ENCODE measurements at places on chromosomes 1 and 21.

DNA sequence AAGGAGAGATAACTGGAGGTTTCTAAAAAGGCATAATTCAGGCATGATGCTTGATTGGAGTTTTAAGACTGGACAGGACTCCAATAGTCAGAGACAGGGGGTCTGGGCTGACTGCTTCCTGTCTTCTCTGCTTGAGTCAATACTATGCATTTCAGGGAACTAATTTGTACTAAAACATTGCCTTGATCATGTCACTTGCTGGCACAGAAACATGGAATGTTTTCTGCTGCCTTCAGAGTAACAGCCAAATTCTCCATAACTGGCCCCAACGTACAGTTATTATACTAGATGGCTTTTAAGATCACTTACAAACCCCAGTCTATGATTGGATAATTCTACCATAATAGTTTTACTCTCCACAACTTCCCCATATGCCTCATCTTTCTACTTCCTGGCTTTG, 247.0 kb downstream of the DNM3 start:
- DNase-seq = no peak

GRCh38 chr1:115107516-115108260, 18.4 kb upstream of the TSPAN2 start:
- no peak for DNase-seq

- DNase-seq = no peak
These were observed 205.2 kb downstream of the RHOU start for GRCh38 chr1:228940526-228940925.

DNA sequence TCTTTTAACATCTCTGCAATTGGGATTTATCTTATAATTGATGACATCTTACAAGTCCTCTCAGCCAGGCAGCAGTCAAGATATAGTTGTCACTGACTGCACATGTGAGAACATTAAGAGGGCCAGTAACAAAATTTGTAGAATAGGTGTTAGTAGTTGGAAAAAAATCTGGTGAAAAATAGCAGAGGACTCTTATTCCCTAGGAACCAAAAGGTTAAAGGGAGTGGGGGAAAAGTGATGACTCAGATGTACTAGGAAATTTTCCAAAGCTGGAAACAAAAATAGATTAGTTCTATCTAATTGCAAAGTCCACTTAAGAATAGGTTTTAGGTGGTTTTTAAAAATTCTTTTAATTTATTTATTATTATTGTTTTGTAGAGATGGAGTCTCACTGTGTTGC, 3.6 kb downstream of the NUP210L start:
- no peak for DNase-seq

DNA sequence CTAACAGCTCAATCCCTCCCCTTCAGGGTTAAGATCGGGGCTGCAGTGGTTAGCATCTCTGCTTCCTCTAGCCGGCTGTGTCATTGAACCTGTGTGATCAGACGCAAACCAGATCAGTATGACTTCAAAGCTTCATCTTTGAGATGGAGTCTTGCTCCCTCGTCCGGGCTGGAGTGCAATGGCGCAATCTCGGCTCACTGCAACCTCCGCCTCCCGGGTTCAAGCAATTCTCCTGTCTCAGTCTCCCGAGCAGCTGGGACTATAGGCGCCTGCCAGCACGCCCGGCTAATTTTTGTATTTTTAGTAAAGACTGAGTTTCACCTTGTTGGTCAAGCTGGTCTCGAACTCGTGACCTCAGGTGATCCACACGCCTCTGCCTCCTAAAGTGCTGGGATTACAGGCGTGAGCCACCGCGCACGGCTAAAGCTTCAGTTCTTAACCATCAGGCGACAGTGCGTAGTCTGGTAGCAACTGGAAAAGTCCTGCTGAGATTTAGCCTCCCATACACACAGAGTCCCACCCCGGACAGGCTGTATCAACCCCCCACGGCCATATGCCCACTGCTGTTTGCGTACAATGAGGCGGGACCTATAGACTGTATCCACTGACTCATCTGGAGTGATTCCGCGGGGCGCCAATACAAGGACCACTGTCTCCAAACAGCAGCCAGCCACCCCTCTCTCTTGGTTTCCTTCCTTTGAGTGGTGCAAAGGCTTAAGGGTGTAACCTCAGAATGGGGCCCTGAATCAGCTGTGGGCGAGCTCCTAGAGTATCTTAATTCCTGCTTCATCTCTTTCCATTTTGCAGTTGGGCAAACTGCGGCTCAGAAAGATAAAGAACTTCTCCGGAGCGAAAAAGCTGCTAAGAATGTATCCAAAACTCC, 23.3 kb downstream of the CELA3A start:
- peak; percentile 74 for DNase-seq

DNA sequence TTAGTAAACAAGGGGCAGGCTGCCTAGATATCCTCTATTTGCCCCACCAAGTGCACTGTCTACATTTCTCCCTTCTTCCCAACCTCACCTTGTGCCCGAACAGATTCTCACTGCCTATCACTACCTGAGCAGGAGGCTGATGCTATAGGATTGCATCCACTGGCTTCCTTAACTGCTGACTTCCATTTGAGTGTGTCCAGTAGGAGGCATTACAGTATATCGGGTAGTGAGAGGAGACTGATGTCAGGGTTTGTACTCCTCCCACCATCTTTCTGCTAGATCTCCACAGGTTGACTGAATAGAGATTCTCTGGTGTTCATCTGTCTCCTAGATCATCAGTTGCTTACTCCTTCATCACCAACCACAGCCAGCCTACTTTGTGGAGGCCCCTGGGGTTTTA, 796.3 kb downstream of the LRRIQ3 start:
- DNase-seq = no peak

DNA sequence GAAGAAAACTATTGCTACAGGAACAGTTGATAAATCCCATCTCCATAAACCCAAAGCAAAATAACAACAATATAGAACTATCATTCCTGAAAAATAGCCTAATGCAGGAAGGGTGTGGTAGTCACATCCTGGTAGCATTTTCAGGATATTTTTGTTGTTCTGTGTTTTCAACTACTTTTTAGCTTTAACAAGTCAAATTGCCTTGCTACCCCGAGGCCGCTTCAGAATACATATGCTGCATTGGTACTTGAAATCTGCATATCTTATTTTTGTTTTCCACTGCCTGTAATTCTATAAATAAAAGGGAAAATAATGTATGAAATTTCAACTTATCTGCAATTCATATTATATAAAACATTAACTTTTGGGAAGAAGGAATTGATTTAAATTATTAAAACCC, 36.8 kb upstream of the SYT14 start:
- no peak for DNase-seq

- DNase-seq = no peak
These were observed 24.0 kb downstream of the PLA2G5 start for GRCh38 chr1:20093940-20094391.

- no peak for DNase-seq
These were observed 15.3 kb upstream of the NPHP4 start for GRCh38 chr1:6007318-6008083.

- no peak for DNase-seq
These were observed 48.4 kb downstream of the SLAMF6 start for GRCh38 chr1:160474392-160475242.

GRCh38 chr1:47854552-47855144, 142.5 kb downstream of the TRABD2B start:
- no peak for DNase-seq

DNA sequence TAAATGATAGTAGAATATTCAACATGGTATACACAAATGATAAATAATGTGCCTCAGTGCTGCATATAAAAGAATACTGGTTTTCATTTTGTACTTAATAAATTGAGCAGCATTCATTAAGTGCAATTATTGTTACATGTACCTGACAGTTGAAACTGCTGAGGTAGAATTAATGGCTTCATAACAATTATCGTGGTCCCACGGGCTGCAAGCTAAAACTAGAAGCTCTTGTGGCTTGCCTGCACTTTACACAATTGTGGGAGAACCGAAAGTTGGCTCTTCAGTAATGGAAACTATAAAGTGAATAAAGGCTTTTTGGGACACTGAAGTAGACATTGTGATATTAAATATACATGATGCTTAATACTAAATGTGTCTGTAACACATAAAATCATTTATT, 23.2 kb downstream of the INSL5 start:
- no peak for DNase-seq

DNA sequence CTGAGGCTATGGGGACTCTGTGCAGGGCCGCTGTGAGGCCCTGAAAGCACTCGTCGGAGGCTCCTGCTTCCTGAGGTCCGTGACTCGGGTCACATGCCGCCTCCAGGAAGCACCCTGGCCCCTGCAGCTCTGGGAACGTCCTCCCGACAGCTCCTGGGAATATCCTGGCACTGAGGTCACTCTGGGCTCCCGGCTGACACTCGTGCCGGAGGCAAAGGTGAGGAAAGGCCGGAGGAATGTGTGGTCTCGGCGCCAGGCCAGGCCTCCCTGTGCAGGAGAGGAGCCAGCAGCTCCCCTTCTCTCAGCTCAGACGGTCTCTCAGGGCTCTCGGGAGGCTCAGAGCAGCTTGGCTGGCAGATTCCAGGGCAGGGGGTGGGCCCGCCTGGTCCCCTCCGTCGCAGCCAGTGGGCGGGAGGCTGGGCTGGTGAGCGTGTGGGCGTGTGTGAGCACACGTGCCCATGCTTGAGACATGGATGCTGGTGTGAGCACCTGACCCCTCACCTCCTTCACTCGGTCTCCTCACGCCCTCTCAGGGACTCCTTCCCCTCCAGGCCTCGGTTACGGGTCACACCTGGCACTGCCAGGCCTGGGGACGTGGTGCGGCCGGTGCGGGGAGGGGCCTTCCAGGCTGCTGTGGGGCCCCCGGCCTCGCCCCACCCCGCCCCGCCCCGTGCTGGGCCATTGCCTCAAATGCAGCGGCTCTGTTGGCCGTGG, 5.5 kb upstream of the RNF223 start:
- no peak for DNase-seq

- no peak for DNase-seq
These were observed 42.2 kb downstream of the H3-3A start for GRCh38 chr1:226104671-226105121.

DNA sequence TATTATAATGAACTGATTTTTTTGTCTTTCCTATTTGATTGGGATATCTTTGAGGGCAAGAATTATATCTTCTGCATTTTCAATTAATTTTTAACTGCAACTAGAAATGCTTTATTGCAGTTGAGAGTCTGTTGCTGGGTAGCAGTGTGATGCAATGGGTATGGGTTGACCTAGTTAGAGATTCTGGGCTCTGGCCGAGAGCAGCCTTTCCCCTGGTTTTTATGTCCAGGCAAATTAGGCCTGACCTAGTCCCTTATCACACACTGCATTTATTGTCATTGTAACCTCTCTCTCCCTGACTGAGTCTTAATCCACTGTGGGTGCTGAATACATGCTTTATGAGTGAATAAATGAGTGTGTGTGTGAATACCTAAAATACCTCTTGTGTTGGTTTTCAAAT, 206.4 kb upstream of the PTGFR start:
- no peak for DNase-seq

GRCh38 chr1:66282343-66282852, 251.6 kb upstream of the SGIP1 start:
- DNase-seq = no peak

GRCh38 chr1:205986861-205987260, 16.3 kb downstream of the RAB7B start:
- no peak for DNase-seq

DNA sequence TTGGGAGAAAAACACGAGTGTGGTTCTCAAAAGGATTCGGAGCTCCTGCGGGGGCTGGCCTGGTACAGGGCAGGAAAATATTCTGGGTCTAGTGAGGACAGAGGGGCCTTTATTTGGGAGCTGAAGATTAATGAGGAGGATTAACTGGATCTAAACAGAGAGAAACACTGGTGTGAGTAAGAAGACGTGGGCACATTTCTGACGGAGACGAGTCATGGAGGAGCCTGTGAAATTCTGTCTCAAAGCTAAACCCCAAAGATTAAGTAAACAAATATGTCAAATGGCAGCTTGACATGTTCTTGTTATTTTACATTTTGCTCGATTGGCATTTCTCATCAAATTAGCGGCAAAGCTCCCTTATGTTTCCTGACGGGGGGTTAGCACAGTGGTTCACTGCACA, 12.8 kb downstream of the PROK1 start:
- no peak for DNase-seq

DNA sequence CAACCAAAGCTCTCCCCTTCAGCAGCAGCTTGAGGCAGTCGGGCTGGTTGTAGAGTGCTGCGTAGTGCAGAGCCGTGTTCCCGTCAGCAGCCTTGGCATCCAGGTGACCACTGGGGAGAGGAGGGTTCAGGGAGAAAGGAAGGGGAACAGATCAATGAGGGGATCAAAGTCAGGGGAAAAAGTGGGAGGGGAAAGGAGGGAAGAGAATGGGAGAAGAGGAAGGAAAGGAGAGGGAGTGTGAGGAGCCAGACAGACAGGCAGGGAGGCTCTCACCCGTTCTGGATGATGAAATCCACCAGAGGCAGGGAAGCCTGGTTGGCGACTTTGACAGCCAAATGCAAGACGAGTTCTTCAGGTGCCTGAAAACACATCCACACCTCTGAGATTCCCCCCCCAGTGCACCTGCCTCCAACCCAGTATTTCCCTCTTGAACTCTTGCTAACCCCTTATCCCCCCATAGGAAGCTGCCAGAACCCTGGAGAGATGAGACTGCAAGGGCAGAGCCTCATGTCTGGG, 9.8 kb upstream of the TCEA3 start:
- no peak for DNase-seq

DNA sequence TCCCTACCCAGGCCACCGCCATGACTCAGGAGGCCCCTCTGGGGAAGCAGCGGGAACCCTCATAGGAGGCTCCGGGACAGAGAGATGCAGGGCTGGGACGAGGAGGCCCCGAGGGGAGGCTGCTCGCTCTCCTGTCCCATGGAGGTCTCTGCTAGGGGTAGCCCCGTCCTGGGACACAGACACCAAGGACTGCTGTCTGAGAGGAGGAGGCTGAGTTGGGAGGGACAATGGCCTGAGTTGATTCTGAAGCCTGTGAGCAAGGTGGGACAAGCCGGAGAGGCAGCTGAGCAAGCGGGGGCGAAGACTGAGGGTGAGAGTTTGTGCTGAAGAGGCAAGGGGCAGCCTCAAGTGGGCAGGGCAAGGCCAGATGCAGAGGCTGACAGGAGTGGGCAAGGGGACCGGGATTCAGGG, 17.4 kb downstream of the SLC27A3 start:
- DNase-seq = no peak

GRCh38 chr1:160702100-160702499, 9.5 kb downstream of the CD48 start:
- no peak for DNase-seq

DNA sequence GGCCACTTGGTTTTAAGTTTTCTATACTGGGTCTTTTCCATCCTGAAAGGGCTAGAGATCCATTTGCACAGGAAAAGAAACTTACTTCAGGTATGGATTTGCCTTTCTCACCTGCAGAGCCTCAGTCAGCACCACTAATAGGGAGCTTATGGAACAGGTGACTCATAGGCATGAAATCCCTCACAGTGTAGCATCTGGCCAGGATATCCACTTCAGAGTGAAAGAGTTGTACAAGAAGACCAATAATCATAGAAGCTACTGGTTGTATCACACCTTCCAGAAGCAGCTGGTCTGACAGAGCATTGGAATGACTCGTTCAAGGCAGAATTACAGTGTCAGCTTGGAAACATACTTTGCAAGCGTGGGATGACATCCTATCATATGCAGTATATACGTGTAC, 26.3 kb upstream of the SYT14 start:
- DNase-seq = no peak

DNA sequence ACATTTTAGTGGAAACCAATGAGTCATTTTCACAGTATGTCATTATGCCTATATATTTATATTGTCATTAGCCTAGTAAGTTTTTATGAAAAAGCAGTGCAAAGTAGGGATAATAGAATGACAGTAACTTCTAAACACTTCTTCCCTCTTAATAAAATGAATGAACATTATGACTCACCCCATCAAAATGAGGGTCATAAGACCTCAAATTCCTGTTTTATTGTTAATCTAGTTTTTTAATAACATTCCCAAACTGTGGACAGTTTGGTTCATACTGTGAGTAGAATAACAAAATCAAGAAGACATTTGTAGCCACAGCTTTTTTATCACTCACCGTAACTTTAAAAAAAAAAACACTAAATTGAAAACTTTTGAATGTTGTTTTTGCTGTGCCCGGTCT, 160.5 kb downstream of the LRRC40 start:
- DNase-seq = no peak

Measured in caudate nucleus (tissue), 63 donors.